ENCODE measurements at places on chromosomes 7 and 10.

DNA sequence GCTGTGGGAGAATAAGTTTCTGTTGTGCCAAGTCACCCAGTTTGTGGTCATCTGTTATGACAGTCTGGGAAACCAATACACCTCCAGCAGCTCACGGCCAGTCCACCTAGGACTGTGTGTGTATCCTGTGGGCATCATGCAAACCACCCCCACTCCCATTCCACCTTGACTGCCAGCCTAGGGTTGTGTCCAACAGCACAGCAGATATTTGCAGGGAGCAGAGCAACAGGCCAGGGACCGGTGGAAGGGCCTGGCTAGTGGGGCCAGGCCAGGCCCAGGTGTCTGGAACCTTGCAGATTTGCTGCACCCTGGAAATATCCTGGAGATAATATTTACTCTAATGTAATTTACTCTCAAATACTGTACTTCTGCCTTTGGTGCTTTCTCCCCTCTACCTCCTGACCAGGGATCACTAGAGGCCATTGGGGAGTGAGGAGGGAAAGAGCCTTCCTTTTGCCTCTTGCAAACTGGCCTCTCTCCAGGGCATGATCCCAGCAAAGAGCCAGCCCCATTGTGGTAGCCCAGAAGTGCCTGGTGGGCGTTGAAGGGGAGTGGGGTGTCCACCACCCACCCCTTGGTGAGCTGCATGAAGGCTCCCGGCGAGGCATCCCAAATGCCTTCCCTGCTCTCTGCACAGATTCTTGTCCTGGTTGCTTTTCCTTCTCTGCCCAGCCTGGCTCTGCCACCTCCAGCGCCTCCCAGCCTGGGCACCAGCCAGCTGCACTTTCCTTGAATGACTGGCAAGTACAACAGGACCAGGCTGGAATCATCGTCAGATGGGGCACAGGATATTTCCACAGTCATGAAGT, 15.2 kb upstream of the TPST1 start:
- no peak for DNase-seq

- DNase-seq = no peak
Measured at GRCh38 chr7:54921116-54921515, 97.7 kb upstream of the EGFR start.

GRCh38 chr7:130346941-130347340, 2.3 kb downstream of the CPA5 start:
- DNase-seq = no peak

GRCh38 chr10:36236931-36237330, 594.8 kb upstream of the FZD8 start:
- no peak for DNase-seq

- no peak for DNase-seq
Measured at GRCh38 chr10:80530251-80530650, 7.5 kb upstream of the SH2D4B start.

DNA sequence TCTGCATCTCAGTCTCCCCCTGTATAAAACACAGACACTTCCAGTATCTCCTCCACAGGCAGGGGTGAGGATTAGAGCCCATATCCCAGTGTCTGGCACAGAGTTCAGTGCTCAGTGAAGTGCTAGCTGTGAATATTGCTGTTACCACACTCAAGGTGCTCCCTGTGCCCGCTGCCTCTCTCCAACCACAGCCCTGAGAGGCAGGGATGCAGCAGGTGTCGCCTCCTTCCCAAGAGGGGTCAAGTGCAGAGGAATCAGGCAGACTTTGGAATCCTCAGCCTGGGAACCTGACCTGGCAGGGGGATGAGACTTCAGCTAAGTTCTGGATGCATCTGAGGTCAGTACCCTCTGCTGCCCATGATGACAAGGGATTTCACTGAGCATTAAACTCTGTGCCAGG, 163.1 kb downstream of the GFRA1 start:
- no peak for DNase-seq

- DNase-seq = peak; percentile 60
Measured at GRCh38 chr7:128398016-128398840, 11.6 kb downstream of the IMPDH1 start.

GRCh38 chr7:116329686-116330503, 119.6 kb downstream of the TES start:
- no peak for DNase-seq

- DNase-seq = no peak
Measured at GRCh38 chr10:50512743-50513416, 110.9 kb downstream of the SGMS1 start.

DNA sequence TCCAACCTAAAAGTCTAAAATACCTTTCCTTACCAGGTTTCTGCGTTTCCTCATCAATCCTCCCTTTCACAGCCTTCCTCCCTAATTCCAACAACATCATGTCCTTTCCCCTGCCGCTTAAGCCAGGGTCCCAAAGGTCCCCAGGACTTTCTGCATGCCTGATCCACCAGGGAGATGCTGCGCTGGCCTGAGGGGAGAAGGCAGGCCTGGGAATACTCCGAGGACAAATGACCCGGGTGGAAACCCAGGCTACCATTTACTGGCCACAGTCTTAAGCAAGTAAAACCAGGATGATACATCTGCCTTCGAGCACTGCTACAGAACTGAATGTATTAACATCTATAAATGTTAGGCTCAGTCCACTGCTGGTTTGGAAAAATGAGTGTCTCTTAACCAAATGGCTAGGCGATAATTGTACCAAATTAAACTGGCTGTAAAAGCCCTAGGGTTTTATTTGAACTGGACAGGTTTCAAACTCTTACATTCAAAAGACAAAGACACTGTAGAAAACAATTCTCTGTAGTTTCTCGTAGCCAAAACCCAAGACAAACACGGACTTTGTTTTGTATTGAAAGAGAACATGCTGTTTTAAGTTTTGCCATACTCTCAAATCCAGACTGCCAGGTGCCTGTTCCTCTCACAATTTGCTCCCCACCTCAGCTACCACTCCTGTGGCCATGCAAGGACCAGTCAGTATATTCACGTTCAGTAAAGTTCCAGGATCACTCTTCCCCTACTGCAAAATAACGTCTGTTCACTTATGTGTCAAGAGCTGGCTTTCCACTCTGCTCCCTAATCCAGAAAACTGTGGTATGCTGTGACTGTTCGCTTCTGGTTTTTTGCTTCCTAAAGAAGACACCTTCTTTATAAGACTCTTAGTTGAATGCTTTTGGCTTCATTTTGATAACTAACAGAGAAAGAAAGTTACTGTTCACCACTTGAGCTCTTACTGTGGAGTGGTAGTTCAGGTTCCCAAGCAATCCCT, 145.7 kb downstream of the RNF216 start:
- peak; percentile 21 for DNase-seq

DNA sequence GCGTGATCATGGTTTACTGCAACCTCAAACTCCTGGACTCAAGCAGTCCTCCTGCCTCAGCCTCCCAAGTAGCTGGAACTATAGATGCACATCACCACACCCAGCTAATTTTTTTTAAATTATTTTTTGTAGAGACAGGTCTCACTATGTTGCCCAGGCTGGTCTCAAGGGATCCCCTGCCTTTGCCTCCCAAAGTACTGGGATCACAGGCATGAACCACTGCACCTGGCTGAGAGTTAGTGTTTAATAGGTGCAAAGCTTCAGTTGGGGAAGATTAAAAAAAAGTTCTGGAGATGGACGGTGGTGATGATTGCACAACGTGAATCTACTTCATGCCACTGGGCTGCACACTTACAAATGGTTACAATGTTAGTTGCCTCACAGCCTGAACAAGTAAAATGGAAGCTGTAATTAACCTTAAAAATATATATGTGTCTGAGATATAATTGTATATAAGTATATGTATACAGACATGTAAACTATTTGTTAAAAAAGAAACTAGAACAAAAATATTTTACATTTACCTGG, 106.4 kb upstream of the ZNF438 start:
- no peak for DNase-seq

- DNase-seq = no peak
Measured at GRCh38 chr7:122307228-122307621, 2.7 kb upstream of the FEZF1 start.

DNA sequence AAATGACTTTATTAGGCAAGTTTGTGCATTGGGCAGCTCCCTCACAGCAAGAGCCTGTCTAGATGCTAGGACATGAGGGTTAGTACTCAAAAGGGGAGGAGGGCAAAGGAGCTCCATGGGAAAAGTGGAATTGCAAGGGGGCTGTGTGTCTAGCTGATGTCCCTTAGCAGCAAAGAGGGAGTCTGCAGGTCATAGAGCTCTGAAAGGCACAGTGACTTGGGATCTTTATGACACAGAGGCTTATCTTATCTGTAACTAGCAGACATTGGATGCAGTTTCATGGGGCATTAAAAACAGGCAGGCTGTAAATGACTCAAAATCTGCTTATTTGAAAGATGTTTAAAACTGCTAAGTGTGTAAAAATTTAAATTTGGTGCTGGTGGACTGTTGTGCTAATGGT, 556.2 kb upstream of the FZD8 start:
- DNase-seq = no peak

GRCh38 chr7:105990141-105990540, 27.1 kb downstream of the CDHR3 start:
- DNase-seq = no peak

DNA sequence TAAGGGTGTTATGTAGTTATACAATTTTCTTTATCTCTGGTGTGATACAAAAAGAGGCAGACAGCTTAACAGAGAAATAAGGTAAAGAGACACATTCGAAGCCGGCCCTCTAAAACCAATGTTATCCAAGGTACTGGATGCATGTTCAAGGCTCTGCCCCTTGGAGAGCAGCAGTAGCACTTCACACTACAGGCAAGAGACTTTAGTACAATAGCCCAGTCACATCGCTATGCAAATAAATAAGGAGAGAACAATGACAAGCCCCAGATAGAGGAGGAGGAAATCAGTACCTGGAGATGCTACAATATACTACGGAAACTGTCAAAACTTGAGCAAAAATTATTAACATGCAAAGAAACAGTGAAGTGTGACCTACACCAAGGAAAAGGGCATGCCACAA, 111.1 kb downstream of the ITGB1 start:
- no peak for DNase-seq

DNA sequence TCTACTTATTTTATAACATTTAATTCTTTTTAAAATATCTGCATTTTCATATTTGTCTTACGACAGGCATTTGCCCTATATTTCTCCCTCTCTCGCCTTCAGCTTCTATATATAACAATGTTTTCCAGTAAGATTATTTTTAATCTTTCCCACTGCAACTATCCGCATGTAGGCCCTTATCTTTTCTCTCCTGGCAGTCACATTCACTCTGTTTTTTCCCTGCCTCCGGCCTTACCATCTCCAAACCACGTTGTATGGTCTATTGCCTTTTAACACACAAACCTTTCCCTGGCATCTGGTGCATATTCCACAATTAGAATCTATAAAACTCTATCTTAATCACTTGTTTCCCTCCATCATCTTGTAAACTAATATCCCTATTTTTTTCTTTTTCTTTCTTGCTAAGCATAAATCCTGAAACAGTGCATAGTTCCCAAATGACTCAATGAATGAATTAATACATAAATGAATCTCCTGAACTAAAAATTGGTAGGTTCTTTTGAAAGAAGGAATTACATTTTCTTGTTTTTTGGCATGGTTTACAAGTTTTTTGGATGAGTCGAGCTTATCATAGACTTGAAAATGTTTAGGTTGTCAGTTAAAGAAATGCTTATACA, 173.2 kb downstream of the SEMA3A start:
- peak; percentile 11 for DNase-seq

- DNase-seq = no peak
Measured at GRCh38 chr7:2204446-2204845, 28.3 kb downstream of the MAD1L1 start.

- no peak for DNase-seq
Measured at GRCh38 chr10:9957351-9957750, 1060.3 kb upstream of the CELF2 start.

- DNase-seq = no peak
Measured at GRCh38 chr10:100751211-100751933, 6.0 kb downstream of the PAX2 start.

DNA sequence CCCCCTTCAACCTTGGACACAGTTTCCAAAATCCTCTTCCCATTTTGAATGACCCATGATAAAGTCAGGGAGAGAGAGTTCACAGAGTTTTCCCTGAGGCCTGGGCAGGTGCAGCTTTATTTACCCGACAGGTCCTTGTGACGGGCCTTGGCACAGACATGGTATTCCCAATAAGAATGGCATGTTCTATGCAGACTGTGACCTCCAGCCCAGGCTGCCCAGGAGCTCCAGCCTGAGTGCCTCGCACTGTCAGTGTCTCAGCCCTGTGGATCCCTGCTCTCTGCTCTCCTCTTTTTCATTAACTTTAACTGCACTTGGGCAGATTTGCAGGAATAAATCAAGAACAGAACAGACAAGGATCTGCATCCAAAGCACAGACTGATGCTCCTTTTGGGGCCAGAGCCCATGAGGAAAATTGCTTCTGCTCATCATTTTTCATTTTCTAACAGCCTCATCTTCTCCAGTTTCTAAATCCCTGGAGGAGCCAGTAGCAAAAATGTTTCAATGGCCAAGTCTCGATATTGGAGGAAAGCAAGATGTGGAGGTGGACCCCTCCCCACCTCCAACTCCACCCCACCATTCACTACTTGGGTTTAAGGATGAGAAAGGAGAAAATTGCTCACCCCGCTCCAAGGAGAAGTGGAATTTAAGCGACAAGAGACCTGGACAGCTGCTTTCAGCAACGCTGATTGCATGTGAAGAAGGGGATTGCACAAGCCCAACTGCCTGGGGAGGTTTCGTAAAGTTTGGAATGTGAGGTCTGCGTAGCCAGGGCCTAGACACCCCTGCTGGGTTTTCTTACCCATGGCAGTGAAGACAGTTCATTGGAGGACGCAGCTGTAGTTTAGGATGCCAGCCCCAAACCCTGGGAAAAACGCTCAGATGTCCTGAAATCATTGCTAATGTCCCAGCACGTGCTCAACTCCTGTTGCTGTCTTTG, 225.9 kb downstream of the WDR11 start:
- DNase-seq = peak; percentile 91

DNA sequence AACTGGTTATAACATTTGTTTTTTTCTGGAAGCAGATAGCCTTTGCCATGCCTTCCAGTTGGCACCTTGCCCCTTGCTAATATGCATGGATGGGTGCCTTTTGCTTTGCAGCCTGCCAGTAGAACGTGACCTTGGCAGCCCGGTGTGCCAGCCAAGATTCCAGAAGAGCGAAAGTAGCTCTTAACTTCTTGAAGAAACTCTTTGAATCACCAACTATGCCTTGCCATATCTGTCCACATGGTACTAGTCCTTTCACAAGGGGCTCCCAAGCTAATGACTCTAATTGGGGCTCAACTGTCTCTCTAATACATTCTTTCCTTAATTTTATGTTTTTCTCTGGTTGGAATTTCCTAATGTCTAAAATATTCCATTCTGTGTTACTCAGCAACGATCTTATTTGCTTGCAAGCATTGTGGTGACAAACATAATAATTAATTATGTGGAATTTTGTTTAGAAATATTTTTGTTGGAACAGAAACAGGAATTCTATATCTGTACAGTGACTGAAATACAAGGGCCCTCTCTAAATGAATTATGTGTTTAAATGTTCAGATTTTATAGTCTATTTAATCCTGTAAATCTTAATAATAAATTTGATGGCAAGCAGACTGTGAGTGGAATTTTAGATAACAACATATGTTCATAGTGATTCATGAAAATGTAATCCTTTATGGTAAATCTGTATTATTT, 45.8 kb downstream of the HDAC9 start:
- peak; percentile 35 for DNase-seq

DNA sequence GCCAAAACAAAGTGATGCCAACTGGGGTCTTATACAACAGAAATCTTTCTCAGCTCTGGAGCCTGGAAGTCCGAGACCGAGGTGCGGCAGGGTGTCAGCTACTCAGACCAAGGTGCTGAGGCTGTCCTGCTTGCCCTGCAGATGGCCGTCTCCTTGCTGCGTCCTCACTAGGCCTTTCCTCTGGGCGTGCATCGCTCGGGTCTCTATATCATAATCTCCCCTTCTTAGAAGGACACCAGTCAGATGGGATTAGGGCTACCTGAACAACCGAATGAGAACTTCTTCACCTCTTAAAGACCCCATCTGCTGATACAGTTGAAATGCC, 244.7 kb downstream of the EBF3 start:
- no peak for DNase-seq
